CD4-positive, alpha-beta T cell treated with Interleukin-1 beta for 1 hour (primary cell): ENCODE measurements at places on chromosomes 5 and 9.

DNA sequence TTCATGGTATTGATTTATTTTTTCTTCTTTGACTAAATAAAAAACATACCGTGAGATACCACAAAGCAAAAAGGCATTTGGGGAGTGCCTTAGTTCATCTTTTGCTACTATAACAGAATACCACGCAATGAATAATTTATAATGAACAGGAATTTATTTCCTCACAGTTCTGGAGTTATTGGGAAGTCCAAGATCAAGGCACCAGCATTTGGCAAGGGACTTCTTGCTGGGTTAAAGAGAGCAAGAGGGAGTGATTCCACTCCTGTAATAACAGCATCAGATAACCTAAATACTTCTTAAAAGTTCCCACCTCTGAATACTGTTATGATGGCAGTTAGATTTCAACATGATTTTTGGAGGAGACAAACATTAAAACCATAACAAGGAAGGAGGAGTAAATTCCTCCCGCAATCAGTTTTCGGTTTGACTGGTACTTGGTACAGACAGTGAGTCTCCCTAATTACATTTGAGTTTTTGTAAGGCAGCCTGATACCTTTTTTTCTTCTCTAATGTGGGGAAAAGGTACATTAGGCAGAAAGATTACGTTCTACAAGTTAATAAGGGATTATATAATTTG, 8.8 kb upstream of the OMD start:
- DNase-seq = no peak

- DNase-seq = no peak
Measured at GRCh38 chr5:2091921-2092320, 209.2 kb upstream of the IRX4 start.

GRCh38 chr9:93606187-93606586, 29.8 kb downstream of the PHF2 start:
- DNase-seq = no peak

- DNase-seq = no peak
Measured at GRCh38 chr5:16603701-16604100, 13.1 kb downstream of the RETREG1 start.

- no peak for DNase-seq
Measured at GRCh38 chr5:167863883-167864282, 427.6 kb upstream of the WWC1 start.
